K562 (cell line): ENCODE measurements at places on chromosomes 7 and 10. TPM values are rescaled to one million over a fixed set of nuclear protein-coding genes. Genes with fewer than 3 reads are reported as not detected.

ARL4A gene
- 130 and 134 TPM in 2 replicates for total RNA-seq

AKR1B15 gene
- total RNA-seq, result not detected in 2 replicates

MRC1 gene
- total RNA-seq, result 0.18 and 0.20 TPM in 2 replicates

GNGT1 gene
- total RNA-seq, result 0.78 and 0.83 TPM in 2 replicates

EN2 gene
- 0.04 TPM in 1 of 2 replicates, not detected in the other for total RNA-seq

DNAJC9 gene
- 97.6 and 101 TPM in 2 replicates for total RNA-seq

SUN3 gene
- total RNA-seq, result not detected in 2 replicates

USP54 gene
- 19.6 and 20.7 TPM in 2 replicates for total RNA-seq

ADCYAP1R1 gene
- total RNA-seq, result not detected in 2 replicates

CDH23 gene
- 0.47 and 0.53 TPM in 2 replicates for total RNA-seq

SLC16A9 gene
- total RNA-seq, result 1.7 and 2.1 TPM in 2 replicates

CYP2C19 gene
- total RNA-seq, result not detected in 2 replicates

UNC5B gene
- 7.6 and 8.4 TPM in 2 replicates for total RNA-seq

NME8 gene
- total RNA-seq, result not detected in 2 replicates

MINDY3 gene
- 22.0 and 23.0 TPM in 2 replicates for total RNA-seq

GSTO1 gene
- total RNA-seq, result 252 and 275 TPM in 2 replicates

PRPS1L1 gene
- not detected in 2 replicates for total RNA-seq

DIP2C gene
- total RNA-seq, result 0.09 TPM in 1 of 2 replicates, not detected in the other

TUBAL3 gene
- 6.3 and 6.8 TPM in 2 replicates for total RNA-seq

GSTO2 gene
- total RNA-seq, result 0.96 and 1.4 TPM in 2 replicates

SCIN gene
- 9.7 and 10.6 TPM in 2 replicates for total RNA-seq

ENTPD1 gene
- total RNA-seq, result 0.35 and 0.38 TPM in 2 replicates

PNLIPRP2 gene
- 0.38 and 0.40 TPM in 2 replicates for total RNA-seq

GRM3 gene
- not detected in 2 replicates for total RNA-seq

PVRIG gene
- 0.64 TPM in 1 of 2 replicates, not detected in the other for total RNA-seq

CPEB3 gene
- total RNA-seq, result 1.1 and 1.2 TPM in 2 replicates

TMEM139 gene
- 0.81 and 1.5 TPM in 2 replicates for total RNA-seq

WNT8B gene
- total RNA-seq, result not detected in 2 replicates

DLX5 gene
- total RNA-seq, result not detected in 2 replicates

NEUROD6 gene
- total RNA-seq, result not detected in 2 replicates

SLC26A4 gene
- 0.54 and 0.55 TPM in 2 replicates for total RNA-seq

PAX4 gene
- not detected in 2 replicates for total RNA-seq

PLA2G12B gene
- total RNA-seq, result not detected in 2 replicates

SDK1 gene
- total RNA-seq, result 0.16 TPM in 2 replicates

UCN3 gene
- not detected in 2 replicates for total RNA-seq

A1CF gene
- 0.04 and 0.11 TPM in 2 replicates for total RNA-seq

RFC2 gene
- total RNA-seq, result 102 and 104 TPM in 2 replicates

GJC3 gene
- total RNA-seq, result 0.16 and 0.29 TPM in 2 replicates

SPAM1 gene
- not detected in 2 replicates for total RNA-seq
